ENCODE measurements at places on chromosomes 11 and 22.

GRCh38 chr22:19197997-19198865 lies 19.7 kb upstream of the SLC25A1 start:
- DNase-seq: no peak

GRCh38 chr11:74282914-74283371 lies 28.5 kb downstream of the P4HA3 start:
- DNase-seq: no peak

DNA sequence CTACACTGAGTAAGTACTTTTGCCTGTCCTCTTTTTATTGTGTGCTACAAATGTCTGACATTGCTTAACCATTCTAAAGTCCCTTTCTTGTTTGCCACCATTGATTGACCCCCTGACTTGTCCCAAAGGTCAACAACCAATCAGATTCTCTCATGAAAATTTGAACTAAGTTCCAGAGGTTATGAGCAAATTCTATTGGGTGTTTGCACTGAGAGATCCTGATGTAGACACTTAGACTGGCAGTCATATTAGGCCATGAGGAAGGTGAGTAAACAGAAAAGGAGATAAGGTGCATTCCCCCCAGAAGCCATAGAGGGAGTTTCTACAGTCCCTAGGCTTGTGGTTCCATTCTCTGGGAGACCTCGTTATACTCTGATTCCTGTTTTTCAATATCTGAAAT lies 101.3 kb upstream of the E2F8 start:
- DNase-seq: no peak

DNA sequence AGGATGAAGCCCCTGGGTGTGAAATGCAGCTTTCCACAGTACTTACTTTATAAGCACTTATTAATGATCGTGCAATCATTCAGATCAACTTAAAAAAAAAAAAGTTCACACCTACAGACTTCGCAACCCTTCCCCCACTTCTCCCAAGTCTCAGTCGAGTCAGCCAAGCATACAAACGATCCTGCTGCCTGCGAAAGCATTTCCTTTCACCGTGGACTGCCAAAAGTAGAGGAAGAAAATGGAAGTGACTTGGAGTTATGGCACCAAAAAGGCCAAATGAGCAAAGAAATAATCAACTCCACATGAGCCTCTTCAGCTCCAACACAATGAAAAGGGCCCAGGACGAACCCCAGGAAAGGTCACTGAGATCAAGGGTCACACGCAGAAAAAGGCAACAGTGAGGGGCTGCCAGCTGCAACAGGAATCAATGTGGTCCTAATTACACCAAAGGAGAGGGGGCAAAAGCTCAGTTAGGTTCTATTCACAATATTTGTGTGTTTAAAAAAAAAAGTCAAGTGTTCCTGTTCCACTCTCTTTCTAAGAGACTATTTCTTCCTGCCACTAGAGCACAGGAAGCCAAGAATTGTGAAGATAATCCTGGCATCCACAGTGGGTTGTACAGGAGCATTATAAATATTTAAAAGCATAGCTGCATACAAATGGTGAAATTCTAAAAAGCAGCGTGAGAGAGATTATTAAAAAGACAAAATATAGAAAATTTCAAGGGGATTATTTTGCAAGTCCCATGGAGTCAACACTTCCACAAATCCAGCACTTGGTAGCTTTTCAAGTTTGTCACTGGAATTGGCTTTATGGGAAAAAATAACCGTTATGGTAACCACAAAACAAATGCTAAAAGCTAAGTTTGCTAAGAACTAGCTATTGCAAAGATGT lies 28.4 kb downstream of the CDON start:
- no peak for DNase-seq

DNA sequence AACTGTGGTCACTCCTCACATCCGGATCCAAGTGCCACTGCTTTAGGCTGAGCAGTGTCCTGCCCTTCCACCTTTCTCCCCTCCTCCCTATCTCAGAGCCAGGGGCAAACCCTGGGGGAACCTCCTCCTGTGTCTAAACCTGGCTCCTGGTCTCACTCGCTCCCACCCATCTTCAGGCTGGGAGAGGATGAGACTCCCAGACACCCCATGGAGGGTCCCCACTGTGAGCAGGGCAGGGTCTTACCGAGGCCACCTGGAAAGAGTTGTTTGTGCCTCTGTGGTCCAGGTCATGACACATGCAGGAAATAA lies 93.6 kb downstream of the PDE2A start:
- DNase-seq: no peak

GRCh38 chr11:95098826-95099225 lies 9.2 kb downstream of the ENDOD1 start:
- no peak for DNase-seq

- DNase-seq: no peak
Observed at GRCh38 chr11:45223496-45223895, 62.6 kb downstream of the SYT13 start.

- peak; percentile 6 for DNase-seq
Observed at GRCh38 chr11:19241260-19242178, 774 bp upstream of the E2F8 start.

- DNase-seq: no peak
Observed at GRCh38 chr22:42365111-42365865, 66.9 kb downstream of the NFAM1 start.

GRCh38 chr11:520428-521176 lies 13.6 kb upstream of the RNH1 start:
- DNase-seq: no peak

DNA sequence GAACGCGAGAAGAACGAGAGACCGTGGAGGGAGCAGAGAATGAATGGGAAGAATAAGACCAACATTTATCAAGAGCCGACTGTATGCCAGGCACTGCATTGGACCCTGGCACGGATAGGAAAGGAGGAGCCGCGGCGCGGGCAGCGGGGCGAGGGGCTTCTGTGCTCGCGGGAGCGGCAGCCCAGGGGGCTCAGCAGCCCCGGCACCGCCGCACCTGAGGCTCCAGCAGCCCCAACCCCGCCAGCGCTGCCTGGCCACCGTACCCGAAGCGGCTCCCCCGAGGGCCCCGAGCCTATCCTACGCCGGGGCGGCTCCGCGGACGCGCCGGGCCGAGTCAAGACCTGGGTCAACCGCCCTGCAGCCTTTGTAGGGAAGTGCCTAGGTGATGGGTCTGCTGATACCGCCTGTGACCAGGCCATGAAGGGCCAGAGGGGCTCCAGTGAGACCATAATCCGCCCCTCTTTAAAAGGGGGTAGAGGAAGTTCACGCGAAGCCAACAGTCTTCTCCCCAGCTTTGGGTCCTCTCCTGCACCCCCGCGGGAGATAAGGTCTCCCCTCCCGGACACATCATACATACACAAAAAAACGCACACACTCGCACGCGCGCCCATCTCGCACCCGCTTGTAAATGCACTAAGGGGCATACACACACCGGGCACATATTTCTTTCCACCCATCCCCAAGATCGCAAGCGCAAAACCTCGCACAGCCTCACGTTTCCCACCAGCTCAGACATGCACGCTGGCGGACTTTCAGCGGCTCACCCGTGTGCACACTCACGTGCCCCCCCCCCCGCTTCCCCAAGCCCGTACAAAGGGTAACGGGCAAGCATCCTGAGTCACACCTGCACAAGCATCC lies 935 bp upstream of the RTN4RL2 start:
- no peak for DNase-seq

- DNase-seq: no peak
Observed at GRCh38 chr11:74685905-74686304, 45.3 kb downstream of the CHRDL2 start.

DNA sequence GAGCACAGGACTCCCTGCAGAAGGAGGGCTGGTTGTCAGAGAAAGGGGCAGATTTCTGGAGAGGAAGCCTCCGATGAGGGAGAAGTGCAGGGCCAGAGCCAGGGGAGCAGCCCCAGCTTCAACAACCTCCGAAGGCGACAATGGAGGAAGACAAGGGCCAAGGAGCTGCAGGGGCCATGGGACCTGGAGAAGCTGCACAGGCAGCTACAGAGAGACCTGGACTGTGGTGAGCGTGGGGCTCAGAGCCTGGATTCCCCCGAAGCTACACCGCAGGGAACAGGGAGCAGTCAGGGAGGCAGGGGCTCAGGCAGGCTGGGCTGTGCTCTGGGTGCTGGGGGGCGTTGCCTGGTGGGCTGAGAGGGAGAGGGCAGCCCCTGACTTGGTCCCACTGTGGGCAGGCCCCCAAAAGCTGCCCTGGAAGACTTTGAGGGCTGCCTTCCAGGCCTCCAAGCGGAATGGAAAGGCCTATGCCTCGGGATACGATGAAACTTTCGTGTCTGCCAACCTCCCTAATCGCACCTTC lies 2.4 kb downstream of the TSGA10IP start:
- DNase-seq: no peak

GRCh38 chr11:68924073-68924925 lies 20.6 kb downstream of the IGHMBP2 start:
- DNase-seq: no peak

DNA sequence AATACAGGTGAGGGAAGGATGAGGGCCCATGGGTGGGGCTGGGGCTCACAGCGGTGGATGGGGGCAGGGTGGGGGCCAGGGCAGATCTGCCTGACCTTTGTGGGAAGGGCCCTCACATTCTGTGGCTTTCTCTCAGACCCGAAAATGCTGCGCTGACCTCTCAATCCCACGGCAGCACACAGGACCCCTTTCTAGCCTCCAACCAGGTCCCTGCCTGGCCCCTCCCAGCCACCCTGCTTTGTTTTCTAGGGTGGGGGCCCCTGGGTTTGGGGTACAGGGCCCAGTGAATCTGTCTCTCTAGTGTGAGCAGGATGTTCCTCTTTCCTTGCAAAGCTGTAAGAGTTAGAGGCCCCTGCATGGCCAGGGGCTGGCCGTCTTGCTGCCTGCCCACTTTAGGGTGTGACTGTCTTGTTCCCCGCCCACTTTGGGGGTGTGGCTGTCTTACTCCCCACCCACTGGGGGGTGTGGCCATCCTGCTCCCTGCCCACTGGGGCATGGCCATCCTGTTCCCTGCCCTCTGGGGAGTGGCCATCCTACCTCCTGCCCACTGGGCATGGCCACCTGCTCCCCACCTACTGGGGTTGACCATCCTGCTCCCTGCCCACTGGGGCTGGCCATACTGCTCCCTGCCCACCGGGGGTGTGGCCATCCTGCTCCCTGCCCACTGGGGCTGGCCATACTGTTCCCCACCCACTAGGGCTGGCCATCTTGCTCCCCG lies 11.5 kb downstream of the PARVG start:
- no peak for DNase-seq

DNA sequence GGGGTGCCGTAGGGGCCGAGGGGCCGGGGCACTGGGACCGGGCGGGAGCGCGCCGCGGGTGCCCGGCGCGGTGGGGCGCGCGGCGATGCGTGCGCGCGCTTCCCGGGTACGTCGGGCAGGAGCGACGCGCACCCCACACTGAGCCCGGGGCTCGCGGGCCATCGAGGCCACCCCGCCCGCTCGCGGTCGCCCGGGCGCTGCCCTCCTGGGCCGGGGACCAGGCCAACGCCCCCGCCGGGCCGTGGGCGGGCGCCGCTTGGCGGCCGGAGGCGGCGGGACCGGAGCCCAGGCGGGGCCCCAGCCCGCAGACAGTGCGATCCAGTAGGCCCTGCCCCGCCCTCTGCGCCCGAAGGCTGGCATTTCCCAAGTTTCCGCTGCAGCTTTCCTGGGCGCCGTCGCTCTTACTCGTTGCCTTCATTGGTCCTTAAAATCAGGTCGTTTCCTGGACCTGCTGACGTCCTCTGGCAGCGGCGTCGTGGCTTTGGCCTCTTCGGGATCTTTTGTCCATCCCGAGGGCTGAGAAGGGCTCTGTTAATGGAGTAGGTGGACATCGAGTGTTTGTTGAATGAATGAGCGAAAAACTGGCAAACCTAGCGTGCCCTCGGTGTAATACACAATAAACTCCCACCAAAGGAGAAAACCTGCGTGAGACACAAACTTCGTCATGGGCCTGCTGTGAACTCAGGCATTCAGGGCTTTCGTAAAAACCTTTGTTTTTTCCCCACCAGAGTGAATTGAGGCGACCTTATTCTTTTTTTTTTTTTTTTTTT lies 638 bp downstream of the PARVA start:
- DNase-seq: peak; percentile 79

DNA sequence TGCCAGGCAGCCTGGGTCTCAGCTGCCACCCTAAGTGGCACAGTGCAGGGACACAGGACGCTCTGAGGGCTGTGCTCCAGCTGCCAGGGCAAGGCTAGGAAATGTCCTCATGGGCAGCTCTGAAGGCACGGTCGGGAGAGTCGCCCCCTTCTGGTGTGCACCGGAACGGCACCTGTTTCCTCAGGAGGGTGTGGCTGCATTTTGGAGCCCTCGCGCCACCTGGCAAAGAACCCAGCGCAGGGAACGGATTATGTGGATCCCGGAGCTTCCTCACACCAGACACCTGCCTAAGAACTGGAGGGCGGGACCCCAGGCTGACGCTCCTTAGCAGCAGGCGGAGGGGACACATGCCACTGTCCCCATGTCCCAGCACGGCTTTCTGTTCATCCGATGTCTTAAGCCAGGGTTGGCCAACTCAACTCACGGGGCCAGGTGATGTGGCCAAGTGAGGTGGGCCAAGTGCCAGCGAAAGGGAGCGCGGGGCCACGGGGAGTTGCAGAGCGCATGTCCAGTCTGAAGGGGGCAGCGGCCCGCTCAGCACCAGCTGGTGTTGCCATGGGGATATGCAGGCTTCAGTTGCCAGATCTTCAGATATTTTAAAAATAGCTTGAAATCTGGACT lies 5.1 kb upstream of the SLC22A8 start:
- DNase-seq: no peak

GRCh38 chr22:39469681-39470450 lies 13.1 kb downstream of the MGAT3 start:
- DNase-seq: no peak

DNA sequence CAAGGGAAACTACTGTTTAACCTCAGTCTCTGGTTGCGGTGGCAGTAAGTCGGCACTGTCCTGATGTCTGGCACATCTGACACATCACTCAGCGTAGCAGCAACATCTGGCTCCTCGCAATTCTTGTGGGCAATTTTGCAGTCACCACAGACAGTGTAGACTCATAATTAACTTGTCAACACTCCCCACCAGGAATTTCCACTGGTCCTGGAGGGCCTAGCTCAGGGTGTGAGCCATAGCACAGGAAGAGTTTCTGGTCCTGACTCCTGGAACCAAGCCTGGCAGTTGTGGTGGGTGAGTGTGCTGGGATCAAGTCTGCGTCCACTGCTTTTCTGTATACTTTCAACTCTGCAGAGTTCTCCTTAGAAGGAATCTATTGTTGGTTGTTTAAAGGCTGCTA lies 209.7 kb downstream of the SNX19 start:
- DNase-seq: peak; percentile 68

DNA sequence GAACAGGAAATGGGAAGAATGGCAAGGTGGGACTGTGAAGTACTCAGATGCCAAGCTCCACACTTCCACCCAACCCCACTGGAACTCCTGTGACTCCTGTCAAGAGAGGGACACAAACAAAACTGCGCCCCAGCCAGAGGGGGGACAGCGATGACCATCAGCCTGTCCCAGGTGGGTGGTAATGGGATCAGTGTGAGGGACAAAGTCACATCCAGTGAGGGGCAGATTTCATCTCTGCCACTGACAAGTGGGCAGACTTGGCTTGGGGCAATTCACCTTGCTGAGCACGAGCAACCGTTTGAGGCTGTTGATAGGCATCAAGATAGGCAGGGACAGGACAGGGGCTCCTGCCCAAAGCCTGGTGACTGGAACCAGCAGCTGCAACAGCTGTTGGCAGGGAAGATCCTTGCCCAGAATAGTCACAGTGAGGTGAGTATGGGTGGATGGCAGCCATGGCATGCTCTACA lies 105.4 kb upstream of the PITPNB start:
- DNase-seq: no peak

Data from astrocyte of the spinal cord (primary cell).